ENCODE measurements at places on chromosomes 3 and 15. TPM values are rescaled to one million over a fixed set of nuclear protein-coding genes. Genes with fewer than 3 reads are reported as not detected.

Gene P2RY1
- 0.52 TPM for total RNA-seq

Gene RUBCN
- 24.7 TPM for total RNA-seq

Gene PPM1L
- 2.0 TPM for total RNA-seq

DNA sequence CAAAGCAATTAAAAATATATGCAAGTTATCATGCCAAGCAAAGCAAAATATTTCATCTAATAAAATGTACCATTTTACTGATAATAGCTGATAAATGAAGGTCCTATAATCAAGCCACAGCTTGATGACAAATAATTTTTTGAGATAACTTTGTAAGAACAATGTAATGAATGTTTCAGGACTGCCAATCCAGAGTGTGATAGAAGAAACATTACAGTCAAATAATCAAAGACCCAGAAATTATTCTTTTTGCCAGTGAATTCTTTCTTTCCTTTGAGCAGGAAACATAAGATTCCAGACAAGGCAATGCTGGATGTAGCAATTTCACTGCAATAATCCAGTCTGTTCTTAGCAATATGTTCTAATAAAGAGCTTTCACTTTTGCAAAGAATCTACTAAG lies 556.1 kb downstream of the PLOD2 start:
- H3K4me3 ChIP-seq, result no peak overlapping the region
- no peaks in the 10 kb centered on the region for H3K4me1 ChIP-seq
- no peak overlapping the region for H3K27ac ChIP-seq
- no peaks in the 10 kb centered on the region for H3K36me3 ChIP-seq

GRCh38 chr3:16480861-16481545 lies 32.5 kb downstream of the RFTN1 start:
- H3K4me3 ChIP-seq, result peak overlapping the region; percentile 50
- H3K4me1 ChIP-seq, result peaks cover 71% of the 10 kb centered on the region
- peak overlapping the region; percentile 79 for H3K27ac ChIP-seq
- H3K36me3 ChIP-seq, result peaks cover 82% of the 10 kb centered on the region
- no peak for DNase-seq

Measured in activated naive CD8-positive, alpha-beta T cell treated with anti-CD3 and anti-CD28 coated beads for 36 hours (primary cell).